Activated T-helper 2 cell treated with anti-CD3 and anti-CD28 coated beads, Interferon-gamma antibody, Interleukin-2, Interleukin-4, amounts not matched to agents 10 μg/mL and 5 μg/mL and 100 μg/mL, durations not matched to agents 14 hours and 24 hours and 36 hours (primary cell): ENCODE measurements at places on chromosomes 3 and 15.

- no peak for DNase-seq
Observed at GRCh38 chr3:52405601-52406110, 39.2 kb downstream of the SEMA3G start.

GRCh38 chr15:57751177-57751800 lies 44.8 kb downstream of the POLR2M start:
- DNase-seq = no peak

GRCh38 chr3:186303965-186304364 lies 58.1 kb downstream of the DGKG start:
- DNase-seq = no peak

DNA sequence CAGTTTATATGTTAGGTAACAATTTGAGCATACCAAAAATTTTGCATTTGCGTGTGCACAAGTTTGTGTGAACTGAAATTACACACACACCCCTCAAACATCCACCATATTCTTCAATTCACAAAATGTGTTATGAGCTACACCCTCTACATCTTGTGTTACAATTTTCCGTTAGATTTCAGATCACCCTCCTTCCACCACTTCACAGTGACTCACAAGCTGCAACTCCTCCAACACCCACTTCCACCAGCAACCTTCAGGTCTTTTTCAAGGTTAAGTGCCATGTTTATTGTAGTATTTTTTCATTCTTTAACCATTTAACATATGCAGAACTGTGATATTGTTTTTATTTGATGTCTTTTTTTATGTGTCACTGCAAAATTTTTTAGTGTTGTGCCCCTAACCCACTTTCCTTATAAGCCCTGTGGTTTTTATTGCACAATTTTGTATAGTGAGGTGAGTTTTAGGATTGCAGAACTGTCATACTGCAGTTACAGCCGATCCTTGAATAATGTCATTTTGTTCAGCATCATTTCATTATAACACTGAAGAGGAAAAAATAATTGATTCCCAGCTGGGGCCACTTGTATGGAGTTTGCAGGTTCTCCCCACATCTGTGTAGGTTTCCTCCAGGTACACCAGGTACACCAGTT lies 148.9 kb downstream of the PLCL2 start:
- no peak for DNase-seq

GRCh38 chr3:102447272-102447671 lies 12.5 kb downstream of the ZPLD1 start:
- no peak for DNase-seq

- no peak for DNase-seq
Observed at GRCh38 chr3:186693843-186694242, 23.3 kb upstream of the KNG1 start.

- DNase-seq = no peak
Observed at GRCh38 chr3:148079370-148079769, 618.3 kb upstream of the AGTR1 start.

DNA sequence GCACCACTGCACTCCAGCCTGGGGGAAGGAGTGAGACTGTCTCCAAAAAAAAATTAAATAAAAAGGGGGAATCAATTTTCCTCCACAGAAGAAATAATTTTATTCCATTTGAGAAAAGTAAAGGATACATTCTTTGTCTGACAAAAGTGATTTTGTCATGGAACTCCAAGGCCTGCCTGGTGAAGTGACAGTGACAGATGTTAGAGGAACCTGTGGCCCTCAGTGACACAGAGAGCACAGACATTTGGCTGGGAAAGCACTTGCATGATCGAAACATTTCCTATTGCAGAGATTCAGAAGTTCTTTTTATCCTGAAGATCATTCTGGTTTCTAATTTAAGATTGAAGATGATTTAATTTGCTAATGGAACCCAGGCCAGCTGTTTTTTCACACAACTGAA lies 5.9 kb downstream of the LYSMD4 start:
- DNase-seq = no peak

GRCh38 chr3:59016930-59017616 lies 32.8 kb downstream of the CFAP20DC start:
- DNase-seq = no peak

- no peak for DNase-seq
Observed at GRCh38 chr3:104460477-104461406, 906.0 kb upstream of the ALCAM start.

GRCh38 chr15:73951601-73952000 lies 25.3 kb downstream of the LOXL1 start:
- no peak for DNase-seq

DNA sequence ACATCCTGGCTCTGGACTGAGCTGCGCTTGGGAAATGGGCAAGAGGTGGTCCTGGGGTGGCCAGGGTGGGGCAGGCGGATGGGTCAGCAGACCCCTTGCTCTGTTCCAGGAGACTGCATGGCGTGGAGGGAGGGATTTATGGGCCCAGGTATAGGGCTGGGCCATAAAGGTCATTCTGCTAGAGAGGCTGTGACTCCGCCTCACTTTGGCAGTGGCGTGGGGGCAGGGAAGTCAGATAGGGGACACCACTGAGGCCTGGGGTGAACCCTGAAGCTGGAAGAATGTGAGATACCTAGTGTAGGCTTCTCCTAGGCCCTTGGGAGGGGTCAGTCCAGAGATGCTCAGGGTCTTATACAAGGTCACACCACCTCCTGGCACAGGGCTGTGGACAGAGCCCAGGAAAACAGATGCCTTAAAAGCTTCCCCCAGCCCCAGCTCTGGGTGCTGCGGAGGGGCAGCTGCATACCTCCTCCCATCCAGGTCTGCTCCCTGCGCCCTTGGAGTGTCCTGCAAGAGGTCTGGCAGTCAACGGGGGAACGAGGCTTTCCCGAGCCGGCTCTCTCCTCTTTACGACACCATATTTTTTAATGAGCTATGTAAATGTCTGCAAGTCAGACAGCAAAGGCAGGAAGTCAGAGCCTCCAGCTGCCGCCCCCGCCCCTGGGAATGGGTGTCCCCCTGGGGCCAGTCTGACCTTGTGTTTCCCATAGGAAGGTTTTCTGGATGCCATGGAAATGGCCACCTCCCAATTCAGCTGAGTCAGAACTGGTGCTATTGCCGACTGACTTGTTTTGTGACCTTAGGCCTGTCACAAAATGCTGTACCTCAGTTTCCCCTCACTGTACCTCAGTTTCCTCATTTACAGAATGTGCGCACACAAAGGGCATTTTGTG lies 26.3 kb downstream of the LINGO1 start:
- no peak for DNase-seq

- no peak for DNase-seq
Observed at GRCh38 chr15:93180656-93181055, 91.6 kb upstream of the RGMA start.

- no peak for DNase-seq
Observed at GRCh38 chr3:127652246-127652995, 20.3 kb upstream of the ABTB1 start.

- DNase-seq = no peak
Observed at GRCh38 chr3:127844326-127844942, 22.1 kb upstream of the MGLL start.

DNA sequence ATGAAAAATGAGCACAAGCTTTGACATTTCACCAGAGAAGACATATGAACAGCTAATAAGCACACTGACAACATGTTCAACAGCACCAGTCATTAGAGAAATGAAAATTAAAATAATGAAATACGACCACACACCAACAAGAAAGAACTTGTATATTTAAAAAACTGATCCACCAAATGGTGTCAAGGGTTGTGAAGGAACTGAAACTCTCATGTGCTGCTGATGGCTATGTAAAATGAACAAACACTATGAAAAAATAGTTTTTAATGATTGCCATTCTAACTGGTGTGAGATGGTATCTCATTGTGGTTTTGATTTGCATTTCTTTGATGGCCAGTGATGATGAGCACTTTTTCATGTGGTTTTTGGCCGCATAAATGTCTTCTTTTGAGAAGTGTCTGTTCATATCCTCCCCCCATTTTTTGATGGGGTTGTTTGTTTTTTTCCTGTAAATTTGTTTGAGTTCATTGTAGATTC lies 193.8 kb downstream of the SCAPER start:
- DNase-seq = no peak

DNA sequence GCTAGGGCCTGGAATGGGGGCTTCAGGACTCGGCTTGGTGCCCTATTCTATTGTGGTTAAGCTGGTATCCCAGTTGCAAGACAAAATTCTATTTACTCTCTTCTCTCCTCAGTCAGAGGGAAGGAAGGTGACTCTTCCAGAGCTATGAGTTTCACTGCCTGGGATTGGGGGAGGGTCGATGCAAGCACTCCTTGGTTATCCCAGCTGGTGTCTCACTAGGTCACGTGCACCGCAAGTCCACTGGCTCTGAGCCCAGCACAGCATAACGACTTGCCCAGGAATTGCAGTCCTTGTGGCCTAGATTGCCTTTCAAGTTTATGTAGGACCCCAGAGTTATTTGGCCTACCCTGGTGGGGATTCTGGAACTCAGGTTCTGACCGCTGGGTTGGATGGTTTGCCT lies 958.8 kb downstream of the IGSF11 start:
- DNase-seq = no peak

DNA sequence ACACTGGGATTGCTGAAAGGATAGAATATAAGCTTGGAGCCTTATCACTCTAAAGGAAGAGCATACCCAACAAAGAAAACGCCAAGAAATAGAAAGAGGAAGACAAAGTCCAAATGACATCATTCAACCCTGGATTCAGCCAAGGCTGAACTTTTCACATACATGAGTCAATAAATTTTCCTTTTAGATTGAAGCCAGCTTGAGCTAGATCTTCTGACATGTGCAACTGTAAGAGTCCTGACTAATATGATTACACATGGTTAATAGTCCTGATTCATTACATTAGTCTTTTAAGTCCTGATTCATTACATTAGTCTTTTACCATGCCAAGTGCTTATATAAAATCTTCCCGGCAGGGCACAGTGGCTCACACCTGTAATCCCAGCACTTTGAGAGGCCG lies 13.6 kb upstream of the DENND6A start:
- DNase-seq = no peak

GRCh38 chr3:151504606-151505005 lies 43.7 kb upstream of the IGSF10 start:
- no peak for DNase-seq

DNA sequence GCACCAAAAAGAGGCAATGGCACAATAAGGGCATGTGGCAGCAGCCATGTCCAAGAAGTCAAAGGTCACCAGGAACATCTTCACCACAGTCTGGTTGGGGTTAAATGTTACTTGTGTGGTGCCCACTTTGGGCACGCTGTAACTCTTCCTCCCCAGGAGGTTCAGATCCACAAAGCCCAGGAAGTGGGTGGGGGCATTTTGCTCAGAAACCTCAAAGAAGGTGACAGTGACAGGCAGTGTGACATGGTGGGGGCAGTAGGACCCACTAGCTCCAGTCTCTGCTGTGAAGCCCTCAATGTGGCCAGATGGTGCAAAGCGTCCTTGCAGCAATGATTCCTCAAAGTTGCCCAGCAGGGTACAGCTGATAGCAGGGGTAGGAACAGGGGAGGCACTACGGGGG lies 5.8 kb downstream of the ZNF80 start:
- DNase-seq = no peak

- no peak for DNase-seq
Observed at GRCh38 chr3:114299941-114300624, 6.3 kb downstream of the TIGIT start.
